ENCODE measurements at places on chromosomes 6 and 20.

- no peak for DNase-seq
Observed at GRCh38 chr6:42819803-42820511, 38.1 kb downstream of the BICRAL start.

GRCh38 chr6:132382630-132383175 is 18.6 kb downstream of the MOXD1 start:
- no peak for DNase-seq

GRCh38 chr20:61762886-61763739 is 302.6 kb downstream of the TAF4 start:
- DNase-seq, result no peak

DNA sequence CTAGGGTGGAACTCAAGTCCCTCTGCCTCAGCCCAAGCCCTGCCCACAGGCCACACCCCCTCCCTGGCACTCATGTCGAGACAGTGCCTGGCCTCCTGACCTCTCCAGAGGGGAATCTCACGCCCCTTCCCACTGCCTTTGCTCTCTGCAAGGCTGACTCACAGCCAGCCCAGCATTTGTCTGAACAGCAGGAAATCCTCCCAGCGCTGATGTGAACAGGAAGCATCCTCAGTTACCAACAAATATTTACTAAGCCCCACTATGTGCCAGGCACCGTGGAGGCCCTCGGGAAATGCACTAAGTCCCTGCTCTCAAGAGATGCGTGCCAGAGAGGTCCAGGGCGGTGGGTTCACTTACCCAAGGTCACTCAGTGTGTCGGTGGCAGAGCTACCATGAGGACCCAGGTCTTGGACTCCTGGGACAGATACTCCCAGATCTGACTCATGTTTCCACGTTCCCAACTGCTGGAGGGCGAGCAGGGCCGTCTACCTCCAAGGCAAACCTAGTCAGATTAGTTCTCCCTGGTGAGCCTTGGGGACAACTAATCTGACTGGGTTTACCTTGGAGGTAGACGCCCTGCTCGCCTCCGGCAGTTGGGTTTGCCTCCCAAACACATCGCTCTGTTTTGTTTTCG is 7.8 kb downstream of the ADA start:
- DNase-seq, result no peak

GRCh38 chr6:126030045-126030444 is 43.7 kb downstream of the TRMT11 start:
- no peak for DNase-seq

DNA sequence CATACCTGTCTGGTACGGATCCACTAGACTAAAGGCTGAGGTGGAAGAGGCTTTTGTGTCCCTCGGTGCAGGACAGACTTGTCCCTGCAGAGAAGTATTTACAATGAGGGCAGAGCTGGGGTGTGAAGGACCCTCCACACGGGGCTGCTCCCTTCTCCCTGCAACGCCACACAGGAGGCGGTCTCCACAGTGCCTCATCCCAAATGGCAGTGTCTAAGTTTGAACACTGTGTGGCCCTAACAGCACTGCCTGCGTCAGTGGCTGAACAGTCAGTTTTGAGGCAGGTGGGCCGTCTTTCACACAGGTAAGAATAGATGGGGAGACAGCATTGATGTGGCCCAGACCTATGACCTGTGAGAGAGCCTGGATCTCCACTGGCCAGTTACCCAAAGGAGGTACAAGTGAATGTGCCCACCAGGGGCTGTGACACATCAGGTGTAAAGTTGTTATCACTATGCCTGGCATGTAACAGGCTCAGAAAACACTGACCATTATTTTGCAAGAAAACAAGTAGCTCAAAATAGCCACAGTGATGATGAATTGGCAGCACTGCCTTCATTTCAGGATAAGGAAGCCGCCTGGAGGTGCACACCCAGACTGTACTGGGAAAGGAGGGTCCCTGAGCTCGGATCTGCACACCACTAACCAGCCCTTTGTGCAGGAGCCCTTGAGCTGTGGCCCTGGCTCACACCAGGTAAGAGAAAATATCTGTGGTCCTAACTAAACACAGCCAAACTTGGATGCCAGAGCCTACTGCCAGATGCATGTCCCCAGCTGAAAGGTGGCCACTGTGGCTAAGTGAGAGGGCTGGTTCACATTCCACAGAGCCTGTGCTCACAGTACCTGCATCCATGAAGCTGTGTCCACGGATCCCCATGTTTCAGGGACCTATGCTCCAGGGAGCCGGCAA is 246.7 kb downstream of the DLL1 start:
- no peak for DNase-seq

All from stimulated activated CD4-positive, alpha-beta T cell treated with anti-CD3 and anti-CD28 coated beads, TNF-alpha, amount 100 ng/mL, for 1 hour (primary cell).